ENCODE measurements at places on chromosomes 5 and 9.

- no peak for DNase-seq
Measured at GRCh38 chr5:138553437-138554095, 10.5 kb upstream of the ETF1 start.

GRCh38 chr5:96614110-96614691 lies 48.0 kb upstream of the CAST start:
- peak; percentile 86 for DNase-seq

GRCh38 chr5:59856358-59856757 lies 37.2 kb downstream of the PDE4D start:
- DNase-seq = no peak

- DNase-seq = peak; percentile 38
Measured at GRCh38 chr5:97550164-97550563, 367.1 kb upstream of the RIOK2 start.

- no peak for DNase-seq
Measured at GRCh38 chr9:134099123-134099761, 31.4 kb upstream of the BRD3 start.

DNA sequence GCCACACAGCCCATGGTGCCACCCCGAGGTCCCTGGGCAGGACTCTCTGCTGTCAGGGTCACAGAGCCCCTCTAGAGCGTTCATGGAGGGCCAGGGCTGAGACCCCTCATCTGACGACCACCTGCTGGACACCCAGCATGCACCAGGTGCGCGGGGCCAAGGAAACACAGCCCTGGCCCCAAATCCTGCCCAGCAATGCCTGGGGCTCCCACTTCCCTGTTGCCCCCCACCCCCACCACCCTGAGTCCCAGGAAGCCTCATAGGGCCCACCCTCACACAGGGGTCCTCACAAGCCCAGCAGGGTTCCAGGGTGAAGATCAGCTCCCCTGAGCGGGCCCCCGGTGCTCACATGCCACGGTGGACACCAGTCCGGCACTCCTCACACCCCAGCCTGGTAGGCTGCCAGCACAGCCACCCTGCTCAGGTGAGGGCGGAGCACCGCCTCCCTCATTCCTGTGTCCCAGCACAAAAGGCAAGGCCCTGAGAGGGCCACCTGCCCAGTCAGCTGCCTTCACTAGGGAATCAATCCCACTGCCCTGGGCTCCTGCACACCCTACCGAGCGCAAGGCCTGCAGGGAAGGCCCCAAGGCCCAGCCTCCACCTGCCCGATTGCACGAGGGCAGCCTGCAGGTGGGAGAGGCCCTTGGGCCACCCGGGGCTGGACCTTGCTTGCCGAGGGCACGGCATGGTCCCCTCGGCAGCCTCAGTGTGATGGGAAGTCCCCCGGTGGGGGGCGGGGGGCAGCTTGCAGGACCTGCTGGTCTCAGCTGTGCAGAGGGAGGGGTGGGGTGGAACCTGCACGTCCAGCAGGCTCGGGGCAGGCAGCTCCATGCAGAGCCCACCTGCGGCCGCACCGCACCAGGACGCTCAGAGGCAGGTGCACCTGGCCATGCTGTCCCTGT lies 56.4 kb upstream of the UBAC1 start:
- DNase-seq = no peak

DNA sequence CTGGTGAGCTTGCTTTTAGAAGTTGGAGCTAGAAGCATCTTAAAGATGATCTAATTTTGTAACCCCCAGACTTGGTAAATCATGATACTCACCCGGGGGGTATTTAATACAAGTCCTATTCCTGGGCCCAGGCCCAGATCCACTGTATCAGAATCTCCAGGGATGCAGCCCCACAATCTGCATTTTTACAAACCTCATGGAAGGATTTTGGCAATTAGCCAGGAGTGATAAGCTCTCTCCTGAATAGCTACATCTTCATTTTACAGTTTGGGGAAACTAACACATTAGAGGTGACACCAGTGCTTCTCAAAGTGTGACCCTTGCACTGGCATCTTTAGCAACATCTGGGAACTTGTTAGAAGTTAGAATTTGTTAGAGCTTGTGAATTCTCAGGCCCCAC lies 31.2 kb upstream of the OTP start:
- no peak for DNase-seq

Measured in Ammon's horn (tissue), 1 donor.